ENCODE measurements at places on chromosomes 5 and 9. TPM values are rescaled to one million over a fixed set of nuclear protein-coding genes. Genes with fewer than 3 reads are reported as not detected.

DNA sequence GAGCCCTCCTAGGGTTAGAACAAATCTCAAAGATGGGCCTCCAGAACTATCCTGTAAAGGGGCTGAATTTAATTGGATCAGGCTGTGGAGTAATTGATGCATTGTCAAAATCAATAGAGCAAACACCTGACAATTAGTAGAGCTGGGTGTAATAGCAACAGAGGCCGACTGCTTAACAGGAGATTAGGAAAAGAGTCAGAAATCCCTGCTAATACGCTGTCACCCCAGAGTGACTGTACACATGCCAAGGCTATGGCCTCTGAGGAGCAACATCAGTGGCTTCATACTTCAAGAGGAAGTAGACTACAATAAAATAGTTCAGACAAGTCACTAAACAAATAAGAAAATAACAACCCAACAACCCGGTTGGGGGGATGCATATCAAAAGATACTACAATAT is 18.7 kb upstream of the GRPEL2 start:
- no peak for DNase-seq

DNA sequence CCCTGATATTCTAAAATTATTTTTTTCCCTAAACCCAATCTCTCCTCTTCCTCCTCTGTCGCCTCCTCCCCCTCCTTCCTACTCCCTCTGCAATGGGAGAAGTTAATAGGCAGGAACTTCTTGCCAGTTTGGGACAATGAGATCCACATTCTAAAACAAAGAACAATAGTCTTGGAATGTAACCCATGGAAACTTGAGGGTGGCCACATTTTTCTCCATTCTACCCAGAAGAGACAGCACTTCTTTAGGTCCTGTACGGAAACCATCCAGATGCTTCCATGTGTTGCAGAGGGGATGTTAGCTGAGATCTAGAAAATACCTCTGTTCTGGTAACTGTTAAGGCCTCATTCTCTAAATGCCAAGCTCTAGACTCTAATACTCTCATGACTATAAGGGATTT is 10.0 kb downstream of the SPARC start:
- no peak for DNase-seq

The PCDHA10 gene
- under 0.01 TPM for total RNA-seq

The EDIL3 gene
- total RNA-seq: 0.52 TPM

The AFAP1L1 gene
- 8.0 TPM for total RNA-seq

The AHRR gene
- total RNA-seq: 0.52 TPM

DNA sequence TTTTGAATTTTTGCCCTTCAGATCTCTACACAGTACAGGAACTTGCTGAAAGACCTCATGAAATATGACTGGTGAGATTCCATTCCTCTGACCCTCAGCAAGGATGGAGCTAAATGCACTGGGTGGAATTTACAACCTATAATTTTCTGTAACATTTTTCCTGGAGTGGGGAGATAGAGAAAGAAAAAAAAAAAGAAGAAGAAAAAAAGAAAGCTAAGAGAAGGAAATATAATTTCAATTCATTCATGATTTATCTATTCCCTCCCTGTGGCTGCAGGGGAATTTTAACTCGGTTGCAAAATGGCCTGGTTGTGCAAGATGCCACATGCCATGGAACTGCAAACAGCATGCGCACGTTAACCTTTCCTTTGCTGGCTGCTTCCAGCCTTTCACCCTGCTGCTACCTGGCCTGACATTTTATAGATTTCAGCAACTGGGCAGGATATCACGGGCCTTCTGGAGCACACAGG is 155.4 kb downstream of the FSTL4 start:
- DNase-seq: no peak

GRCh38 chr5:88660947-88661805 is 221.8 kb downstream of the MEF2C start:
- peak; percentile 35 for DNase-seq

DNA sequence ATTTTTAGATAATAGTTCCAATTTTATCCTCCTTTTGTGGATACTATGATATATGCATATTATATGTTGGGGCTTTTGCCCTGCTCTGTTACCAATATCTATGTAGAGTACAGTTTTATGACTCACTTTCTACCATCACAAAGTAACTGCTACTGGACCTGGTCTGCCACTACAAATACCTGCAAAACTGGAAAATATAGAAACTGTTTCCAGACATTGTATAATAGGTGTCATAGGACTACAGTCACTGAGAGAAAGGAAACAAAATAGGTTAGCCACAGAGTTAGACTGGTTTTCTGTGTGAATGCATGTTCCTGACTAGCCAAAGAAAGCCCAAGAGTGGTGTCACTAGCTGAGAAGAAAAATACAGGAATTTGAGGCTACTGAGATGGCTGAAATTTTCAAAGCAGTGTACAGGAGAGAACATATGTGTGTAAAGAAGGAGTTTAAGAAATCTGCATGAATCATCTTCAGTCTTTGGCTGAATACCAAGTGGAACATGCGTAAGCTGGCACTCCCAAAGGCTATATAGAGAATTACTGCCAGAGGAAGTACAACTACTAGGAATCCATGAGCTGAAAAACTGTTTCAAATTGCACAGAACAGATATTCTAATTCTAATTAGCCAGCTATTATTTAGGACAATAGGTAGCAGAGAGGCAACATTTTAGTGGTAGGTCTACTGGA is 29.0 kb upstream of the FAM174A start:
- no peak for DNase-seq

GRCh38 chr5:55569513-55569865 is 34.7 kb upstream of the PLPP1 start:
- DNase-seq: no peak

DNA sequence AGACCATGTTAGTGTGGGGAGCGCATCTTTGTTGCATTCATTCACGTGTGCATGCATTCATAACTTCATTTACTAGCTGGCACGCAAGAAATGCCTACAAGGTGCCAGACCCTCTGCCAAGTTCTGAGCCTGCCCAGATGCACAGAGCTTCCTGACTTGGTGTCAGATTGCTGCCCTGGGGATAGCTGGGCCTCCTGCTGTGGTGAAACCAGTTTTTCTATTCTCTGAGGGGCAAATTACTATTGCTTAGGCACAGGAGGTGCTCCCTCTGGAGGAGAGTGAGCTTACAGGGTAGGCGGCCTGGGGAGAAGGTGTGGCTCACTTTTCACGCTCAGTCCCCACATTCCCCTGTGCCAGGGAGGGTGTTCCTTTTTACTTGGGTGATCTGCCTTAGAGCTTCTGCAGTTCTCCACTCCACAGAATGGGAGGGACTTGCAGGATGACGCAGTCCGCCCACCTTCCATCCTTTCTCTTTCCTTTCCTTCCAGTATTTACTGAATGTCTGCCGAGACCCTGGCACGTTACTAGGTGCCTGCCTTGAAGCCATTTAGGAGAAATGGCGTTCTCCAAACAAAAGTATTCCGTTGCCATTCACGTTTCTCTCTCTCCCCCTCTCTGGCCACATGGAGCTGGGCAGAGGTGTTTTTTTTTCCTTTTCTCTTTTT is 27.9 kb upstream of the CTNNA1 start:
- DNase-seq: no peak

GRCh38 chr9:35930989-35931388 is 21.7 kb downstream of the SPAAR start:
- DNase-seq: no peak

The ASPN gene
- 9.8 TPM for total RNA-seq

The SLC45A2 gene
- total RNA-seq: not detected

- DNase-seq: no peak
Observed at GRCh38 chr5:153318556-153318955, 171.9 kb upstream of the GRIA1 start.

DNA sequence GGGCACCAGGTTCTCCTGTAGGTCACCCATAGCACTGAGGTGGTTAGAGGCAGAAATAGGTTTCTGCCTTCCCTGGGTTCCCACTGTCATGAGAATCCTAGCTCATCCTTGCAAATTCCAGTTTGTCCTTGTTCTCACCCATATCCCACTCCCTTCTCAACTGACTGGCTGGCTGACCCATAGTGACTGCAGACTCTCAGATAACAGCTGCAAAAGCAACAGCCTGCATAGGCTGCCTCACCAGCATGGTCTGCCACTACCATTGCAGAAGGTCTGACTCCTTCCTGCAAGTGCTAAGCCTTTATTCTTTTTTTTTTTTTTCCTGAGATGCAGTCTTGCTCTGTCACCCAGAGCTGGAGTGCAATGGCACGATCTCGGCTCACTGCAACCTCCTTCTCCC is 194.0 kb downstream of the SEMA6A start:
- DNase-seq: no peak

DNA sequence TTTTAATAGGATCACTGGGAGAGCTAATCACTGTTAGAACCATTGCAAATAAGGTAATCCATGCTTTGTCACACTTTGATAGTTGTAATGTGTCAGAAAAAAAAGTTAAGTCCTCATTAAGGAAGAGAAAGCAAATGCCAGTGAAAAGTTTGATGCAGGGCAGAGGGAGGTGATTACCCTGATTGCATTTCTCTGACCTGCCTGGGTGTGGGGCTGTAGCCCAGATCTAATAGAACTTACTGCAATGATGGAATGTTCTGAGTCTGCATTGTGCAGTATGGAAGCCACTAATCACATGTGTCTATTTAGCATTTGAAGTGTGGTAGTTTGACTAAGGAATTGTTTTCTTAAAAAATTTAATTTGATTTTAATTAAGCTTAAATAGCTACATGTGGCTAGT is 202.7 kb downstream of the ATP10B start:
- no peak for DNase-seq

DNA sequence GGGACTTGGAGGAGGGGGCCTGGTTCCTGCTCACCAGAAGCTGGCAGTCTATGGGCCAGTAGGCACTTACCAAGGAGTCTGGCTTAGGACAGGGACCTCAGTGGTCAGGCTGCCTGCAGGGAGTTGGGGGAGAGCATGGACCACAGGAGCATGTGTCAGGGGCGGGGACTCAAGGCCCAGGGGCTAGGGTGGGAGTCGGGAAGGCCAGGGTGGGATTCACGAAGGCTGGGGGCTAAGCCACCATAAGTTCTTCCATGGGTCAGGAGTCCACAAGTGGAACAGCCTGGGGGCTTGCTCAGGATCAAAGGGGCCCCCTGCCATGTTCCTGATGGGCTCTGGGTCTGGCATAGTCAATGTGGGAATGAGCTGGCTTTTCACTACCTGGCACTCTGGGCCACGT is 11.5 kb upstream of the SLC25A48 start:
- DNase-seq: no peak

DNA sequence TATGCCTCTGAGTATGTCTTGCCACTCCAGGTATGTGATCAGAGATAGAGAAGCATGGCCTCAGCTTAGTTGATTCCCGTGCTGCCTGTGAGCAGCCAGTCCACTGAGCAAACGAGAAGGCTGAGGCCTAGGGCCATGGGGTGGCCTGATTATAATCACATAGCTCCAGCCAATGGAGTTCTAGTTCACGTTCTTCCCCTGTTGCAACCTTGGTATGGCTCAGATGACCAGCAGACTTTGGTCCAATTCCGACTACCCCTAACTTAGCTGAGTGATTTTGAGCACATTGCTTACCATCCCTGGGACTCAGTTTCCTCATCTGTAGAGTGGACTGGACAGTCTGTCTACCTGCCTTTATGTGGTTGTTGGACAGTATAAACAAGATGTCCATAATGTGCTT is 68.4 kb downstream of the PPARGC1B start:
- DNase-seq: no peak

DNA sequence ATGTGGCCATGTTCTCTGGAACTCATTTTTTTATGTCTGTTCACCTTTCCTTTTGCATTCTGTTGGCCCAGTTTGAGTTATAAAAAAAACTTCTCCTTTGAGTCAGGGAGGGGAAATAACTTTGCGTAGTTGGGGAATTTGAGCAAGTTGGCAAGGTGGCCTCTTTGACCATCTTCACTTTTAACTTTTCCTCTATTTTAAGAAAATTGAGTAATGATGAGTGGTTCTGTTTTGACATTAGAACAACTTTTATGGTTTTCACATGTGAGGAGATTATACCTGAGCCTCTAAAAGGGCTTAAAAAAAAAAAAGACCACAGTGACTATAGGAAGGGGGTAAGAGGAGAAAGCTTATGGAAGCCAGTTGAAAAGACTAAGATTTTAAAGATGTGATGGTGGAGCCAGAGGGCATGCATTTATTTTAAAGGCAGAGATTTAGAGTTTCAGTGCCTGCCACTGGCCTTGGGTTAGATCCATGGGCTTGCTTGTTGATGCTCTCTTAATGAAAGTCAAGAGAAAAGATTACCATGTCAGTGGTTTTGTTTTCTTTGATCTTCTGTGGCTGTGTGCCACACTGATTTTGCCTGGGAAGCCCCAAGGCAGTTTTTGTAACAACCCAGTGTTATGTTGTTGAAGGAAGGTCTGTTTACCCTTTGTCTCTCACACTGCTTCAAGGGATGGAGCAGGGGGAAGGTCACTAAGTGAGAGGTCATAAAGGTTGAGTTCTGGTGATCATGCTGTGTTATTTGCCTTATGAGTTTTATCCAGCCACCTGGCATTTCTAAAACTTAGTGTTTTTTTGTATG is 219.7 kb upstream of the CD180 start:
- peak; percentile 1 for DNase-seq
